ENCODE measurements at places on chromosomes 5 and 9. TPM values are rescaled to one million over a fixed set of nuclear protein-coding genes. Genes with fewer than 3 reads are reported as not detected.

GFRA3 gene
- not detected for total RNA-seq

IL9 gene
- not detected for total RNA-seq

SGCD gene
- not detected for total RNA-seq

CHMP5 gene
- total RNA-seq = 30.4 TPM

PCDHA11 gene
- total RNA-seq = not detected

COL5A1 gene
- not detected for total RNA-seq

TLR4 gene
- total RNA-seq = 0.70 TPM

DIPK1B gene
- 1.1 TPM for total RNA-seq

EPB41L4A gene
- total RNA-seq = 0.30 TPM

PTPRD gene
- not detected for total RNA-seq

ENHO gene
- total RNA-seq = not detected

SLC2A6 gene
- 8.7 TPM for total RNA-seq

PITX1 gene
- not detected for total RNA-seq

IL13 gene
- not detected for total RNA-seq

KCNIP1 gene
- not detected for total RNA-seq

CORO2A gene
- total RNA-seq = 10.8 TPM

GDNF gene
- total RNA-seq = not detected

HSD17B4 gene
- total RNA-seq = 49.4 TPM

SLC46A2 gene
- not detected for total RNA-seq
